ENCODE measurements at places on chromosomes 5 and 9. TPM values are rescaled to one million over a fixed set of nuclear protein-coding genes. Genes with fewer than 3 reads are reported as not detected.

CACFD1 gene
- 2.9 TPM for polyA plus RNA-seq

C5orf46 gene
- polyA plus RNA-seq, result not detected

BSPRY gene
- polyA plus RNA-seq, result 0.93 TPM

CTNND2 gene
- 0.65 TPM for polyA plus RNA-seq

SLC6A3 gene
- not detected for polyA plus RNA-seq

GRM6 gene
- polyA plus RNA-seq, result not detected

DELE1 gene
- 44.3 TPM for polyA plus RNA-seq

THBS4 gene
- polyA plus RNA-seq, result not detected

GMCL2 gene
- polyA plus RNA-seq, result not detected

MYMK gene
- not detected for polyA plus RNA-seq

CDKN2B-AS1 gene
- 0.11 TPM for polyA plus RNA-seq

RASGEF1C gene
- polyA plus RNA-seq, result not detected

PHYHD1 gene
- not detected for polyA plus RNA-seq

CEL gene
- polyA plus RNA-seq, result not detected

MYO10 gene
- 0.05 TPM for polyA plus RNA-seq

BTNL8 gene
- polyA plus RNA-seq, result not detected

WNK2 gene
- polyA plus RNA-seq, result not detected

ZNF366 gene
- not detected for polyA plus RNA-seq

FRMD3 gene
- not detected for polyA plus RNA-seq

KLHL3 gene
- polyA plus RNA-seq, result 2.2 TPM

CARTPT gene
- not detected for polyA plus RNA-seq

GALNT12 gene
- polyA plus RNA-seq, result 6.1 TPM
